ENCODE measurements at places on chromosomes 5 and 9.

GRCh38 chr5:145787996-145788395 lies 47.1 kb downstream of the PRELID2 start:
- no peak for DNase-seq

DNA sequence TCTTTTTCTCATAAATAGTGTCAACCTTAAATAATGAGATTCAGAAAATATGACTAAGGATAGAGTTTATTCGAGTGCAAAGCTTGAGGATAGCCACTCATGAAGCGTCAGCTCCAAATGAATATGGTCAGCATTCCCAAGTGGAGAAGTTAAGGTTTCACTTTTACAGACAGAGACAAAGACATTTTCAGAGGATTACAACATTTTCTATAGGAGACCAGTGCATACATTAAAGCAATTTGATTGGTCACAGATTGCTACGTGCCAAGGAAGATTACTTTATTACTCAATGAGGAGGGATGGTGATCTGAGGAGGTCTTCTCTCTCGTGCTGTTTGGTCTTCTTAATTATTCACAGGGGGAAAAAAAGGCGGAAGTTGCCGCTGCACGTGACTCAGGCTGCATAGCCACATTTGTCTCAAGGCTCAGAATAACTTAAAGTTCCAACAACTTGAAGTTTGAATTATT lies 60.1 kb upstream of the SPATA31C2 start:
- no peak for DNase-seq

- no peak for DNase-seq
Measured at GRCh38 chr9:2307480-2307879, 292.3 kb downstream of the SMARCA2 start.

GRCh38 chr5:21910731-21911130 lies 942.4 kb downstream of the CDH12 start:
- DNase-seq: no peak

DNA sequence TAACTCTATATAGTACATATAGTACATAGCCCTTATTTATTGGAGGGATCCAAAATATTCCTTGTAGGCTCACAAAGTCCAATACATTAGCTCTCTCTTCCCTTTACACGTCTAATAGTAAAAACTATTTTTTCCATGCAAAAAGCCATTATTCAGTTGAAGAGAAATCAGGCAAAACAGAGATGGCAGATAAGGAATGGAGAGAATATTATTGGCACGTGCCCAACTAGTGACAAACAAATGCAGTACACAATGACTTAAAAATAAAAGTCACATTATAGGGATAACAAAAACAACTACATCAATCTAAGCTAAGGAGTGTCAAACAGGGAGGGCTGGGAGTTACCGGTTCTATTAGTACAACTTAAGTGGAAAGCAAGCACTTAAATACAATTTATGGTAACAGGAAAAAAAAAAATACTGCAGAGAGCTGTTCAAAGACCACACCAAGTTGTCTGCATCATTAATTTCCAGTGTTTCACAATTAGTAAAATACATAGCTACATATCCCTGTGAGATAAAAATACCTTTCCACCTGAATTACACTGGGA lies 4.1 kb upstream of the SCAI start:
- DNase-seq: no peak

- DNase-seq: no peak
Measured at GRCh38 chr9:71602652-71603051, 165.7 kb downstream of the CEMIP2 start.

GRCh38 chr9:103287361-103287760 lies 292.2 kb downstream of the CYLC2 start:
- DNase-seq: no peak

- DNase-seq: no peak
Measured at GRCh38 chr5:111226556-111226955, 2.4 kb downstream of the CAMK4 start.

GRCh38 chr9:90838098-90838497 lies 36.5 kb downstream of the SYK start:
- DNase-seq: no peak

DNA sequence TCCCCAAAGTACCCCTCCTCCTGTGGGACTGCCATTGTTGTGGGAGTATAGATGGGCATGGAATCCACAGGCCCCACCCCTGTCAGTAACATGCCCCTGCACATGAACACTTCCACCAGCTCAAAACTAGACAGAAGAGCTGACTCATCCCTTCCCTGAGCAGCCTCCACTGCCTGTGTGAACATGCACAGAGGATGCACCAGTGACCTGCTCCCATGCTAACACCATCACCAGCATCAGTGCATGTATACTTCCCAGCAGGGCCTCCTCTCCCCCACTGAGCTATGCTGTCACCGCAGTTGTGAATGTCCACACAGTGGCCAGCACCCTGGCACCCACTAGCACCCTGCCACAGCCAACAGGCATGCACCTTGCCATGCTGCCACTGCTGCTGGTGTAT lies 939.8 kb downstream of the EFNA5 start:
- DNase-seq: no peak

- DNase-seq: no peak
Measured at GRCh38 chr5:158544388-158545339, 555.1 kb downstream of the EBF1 start.

DNA sequence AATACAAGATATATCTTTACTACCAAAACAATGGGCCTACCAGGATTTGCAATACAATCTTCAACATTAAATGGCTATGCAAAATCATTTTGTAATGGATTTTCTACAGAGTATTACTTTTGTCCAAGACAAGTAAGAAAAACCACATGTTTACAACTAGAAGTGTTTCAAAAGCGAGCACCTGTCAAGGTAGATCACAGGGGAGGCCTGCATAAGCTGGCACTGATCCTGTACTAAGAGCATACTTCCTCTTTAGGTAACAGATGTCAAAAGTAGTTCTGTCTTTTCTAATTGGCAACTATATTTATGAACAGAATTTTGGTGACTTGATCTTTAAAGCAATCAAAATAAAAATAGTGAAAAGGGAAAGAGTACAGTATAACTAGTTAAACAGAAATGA lies 249.0 kb downstream of the MLLT3 start:
- no peak for DNase-seq

- no peak for DNase-seq
Measured at GRCh38 chr5:38670878-38671277, 114.4 kb upstream of the LIFR start.

DNA sequence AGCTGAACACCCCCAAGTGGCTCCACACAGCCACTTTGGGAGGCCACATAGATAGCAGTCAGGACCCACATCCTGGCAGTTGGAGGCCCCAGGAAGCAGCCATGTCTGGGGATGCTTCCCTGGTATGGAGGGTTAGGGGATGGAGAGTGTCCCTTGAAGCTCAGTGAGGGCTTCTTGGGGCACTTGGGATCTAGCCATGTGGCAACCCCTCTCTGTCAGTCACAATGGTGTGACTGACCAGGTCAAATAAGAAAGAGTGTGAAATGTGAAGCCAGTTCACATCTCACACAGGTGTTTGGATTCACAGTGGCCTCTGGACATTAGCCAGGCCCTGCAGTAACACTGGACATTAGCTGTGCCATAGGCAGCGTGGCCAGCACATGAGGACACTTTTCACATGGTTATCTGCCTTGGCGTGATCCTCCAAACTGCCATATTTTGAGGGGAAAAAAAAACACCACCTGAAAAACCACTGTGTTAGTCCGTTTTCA lies 53.9 kb upstream of the IL17B start:
- DNase-seq: no peak

DNA sequence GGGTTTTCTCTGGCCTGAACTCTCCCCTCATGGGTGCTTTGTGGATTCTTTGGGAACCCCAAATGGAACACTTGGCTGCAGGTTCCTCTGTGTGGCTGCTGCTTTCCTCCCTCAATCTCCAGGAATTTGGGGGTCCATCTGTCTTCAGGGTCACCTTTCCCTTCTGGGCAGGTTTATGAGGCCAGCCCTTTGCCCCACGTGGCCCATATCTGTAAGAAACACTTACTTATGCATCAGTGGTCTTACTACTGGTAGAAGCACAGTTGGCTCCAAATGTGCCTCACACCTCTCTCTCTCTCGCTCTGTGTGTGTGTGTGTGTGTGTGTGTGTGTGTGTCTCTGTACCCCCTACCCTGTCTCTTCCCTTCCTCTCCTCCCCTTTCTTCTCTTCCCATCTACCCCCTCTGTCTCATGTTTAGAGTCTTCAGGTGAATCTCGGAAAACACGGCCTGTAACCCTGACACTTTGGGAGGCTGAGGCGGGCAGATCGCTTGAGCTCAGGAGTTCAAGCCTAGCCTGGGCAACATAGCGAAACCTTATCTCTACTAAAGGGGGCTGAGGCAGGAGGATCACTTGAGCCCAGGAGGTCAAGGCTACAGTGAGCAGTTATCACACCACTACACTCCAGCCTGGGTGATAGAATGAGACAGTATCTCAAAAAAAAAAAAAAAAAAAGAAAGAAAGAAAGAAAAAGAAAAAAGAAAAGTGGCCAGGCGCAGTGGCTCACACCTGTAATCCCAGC lies 26.8 kb downstream of the C5orf15 start:
- no peak for DNase-seq

DNA sequence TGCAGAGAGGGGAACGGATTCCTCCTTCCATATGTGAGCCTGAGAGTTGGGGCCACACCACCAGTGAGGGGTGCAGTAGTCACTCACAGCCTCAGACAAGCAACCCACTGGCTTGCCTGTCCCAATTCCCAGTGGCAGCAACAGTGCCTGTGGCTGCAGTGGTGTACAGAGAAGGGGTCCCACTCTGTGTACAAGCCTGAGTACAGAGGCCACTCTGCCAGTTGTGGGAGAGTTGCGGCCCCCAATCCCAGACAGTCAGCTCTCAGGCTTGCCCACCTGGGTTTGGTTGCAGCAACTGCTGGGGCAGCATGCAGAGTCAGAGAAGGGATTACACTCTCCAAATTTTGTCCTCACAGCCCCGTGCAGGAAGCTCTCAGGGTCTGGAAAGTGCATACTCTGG lies 133.2 kb upstream of the RFX3 start:
- DNase-seq: no peak

DNA sequence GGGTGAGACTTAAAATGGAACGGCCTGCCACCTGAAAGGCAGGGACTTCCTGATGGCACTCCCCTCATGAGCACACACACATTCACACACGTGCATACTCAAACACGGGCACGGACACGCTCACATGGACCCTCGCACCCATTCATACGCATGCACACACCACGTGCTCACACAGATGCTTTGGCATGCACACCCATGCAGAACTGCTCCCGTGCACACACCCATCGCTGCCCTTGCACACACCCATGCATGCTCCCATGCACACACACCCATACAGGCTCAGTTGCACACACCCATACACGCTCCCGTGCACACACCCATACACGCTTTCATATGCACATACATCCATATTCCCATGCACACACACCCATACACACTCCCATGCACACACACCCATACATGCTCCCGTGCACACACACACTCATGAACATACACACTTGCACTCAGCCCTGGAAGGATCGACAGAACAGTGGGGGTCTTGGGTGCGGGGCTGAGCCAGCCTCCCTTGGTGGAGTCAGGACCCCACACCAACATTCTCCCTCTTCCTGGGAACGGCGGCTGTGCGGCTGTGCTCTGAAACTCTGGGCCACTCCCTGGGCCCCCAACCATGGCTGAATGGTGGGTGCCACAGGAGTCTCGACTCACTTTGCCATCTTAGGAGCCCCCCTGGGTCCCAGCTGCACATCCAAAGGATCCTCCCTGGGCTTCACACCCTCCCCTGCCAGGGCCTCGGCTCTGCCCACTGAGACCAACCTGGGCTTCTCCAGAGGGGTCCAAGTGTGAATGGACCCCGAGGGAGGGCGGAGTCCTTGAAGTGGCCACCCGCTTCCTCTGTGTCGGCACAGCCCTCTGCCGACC lies 115.2 kb downstream of the RXRA start:
- no peak for DNase-seq

- DNase-seq: no peak
Measured at GRCh38 chr5:108141676-108142075, 240.2 kb downstream of the FBXL17 start.

GRCh38 chr5:150412319-150413175 lies at the start of gene CD74:
Gene CD74 (minus strand): TSS chr5:150412910. CDS start chr5:150412749, 161 bp downstream.
- peak; percentile 80 for DNase-seq

- no peak for DNase-seq
Measured at GRCh38 chr9:81268048-81268447, 421.3 kb downstream of the TLE1 start.

- DNase-seq: no peak
Measured at GRCh38 chr9:7640231-7640630, 159.3 kb downstream of the DMAC1 start.

GRCh38 chr5:121863753-121864285 lies 12.1 kb downstream of the FTMT start:
- no peak for DNase-seq

- DNase-seq: no peak
Measured at GRCh38 chr9:113274474-113275156, 757 bp downstream of the CDC26 start.

GRCh38 chr5:147673266-147673665 lies 109.3 kb downstream of the JAKMIP2 start:
- DNase-seq: no peak
